ENCODE measurements at places on chromosomes 3 and 15.

DNA sequence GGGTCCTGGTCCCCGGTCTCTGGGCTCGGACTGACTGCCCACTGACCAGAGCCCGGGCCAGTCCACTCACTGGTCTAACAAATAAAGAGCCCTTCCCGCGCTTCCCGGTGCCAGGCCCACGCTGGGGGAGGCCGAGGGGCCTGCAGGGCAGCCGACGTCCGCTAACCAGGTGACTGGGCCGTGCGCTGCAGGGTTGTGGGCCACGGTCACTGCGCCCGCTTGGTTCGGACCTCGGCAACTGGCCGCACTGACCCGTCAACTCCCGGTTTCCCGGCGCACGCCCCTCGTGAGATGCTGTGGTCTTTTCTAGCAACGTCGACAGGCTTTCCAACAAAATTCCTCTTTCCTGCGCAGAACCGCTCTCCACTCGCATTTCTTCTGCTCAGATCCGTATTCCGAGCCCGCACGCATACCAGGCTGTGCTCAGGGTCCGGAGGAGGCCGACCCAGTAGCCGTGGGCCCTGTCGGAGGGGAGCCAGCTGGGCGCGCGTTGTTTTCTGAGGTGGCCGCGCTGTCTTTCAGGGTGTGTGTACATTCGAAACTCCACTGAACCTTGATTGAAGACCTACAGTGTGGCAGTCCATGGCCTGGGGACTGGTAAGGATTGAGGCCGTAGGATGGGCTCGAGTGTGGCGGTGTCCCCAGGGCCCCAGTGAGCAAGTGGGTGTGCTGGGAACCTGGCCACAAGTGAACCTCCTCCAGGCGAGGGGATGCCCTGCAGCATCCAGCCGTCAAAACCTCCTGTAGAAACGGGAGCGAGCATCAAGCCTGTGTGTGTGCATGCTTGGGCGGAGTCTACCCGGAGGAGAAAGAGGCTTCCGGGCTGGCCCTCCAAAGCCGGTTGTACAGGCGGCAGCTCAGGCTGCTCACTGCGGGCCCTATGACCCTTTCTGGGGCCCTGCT lies 875 bp upstream of the NT5DC2 start:
- no peak for DNase-seq

DNA sequence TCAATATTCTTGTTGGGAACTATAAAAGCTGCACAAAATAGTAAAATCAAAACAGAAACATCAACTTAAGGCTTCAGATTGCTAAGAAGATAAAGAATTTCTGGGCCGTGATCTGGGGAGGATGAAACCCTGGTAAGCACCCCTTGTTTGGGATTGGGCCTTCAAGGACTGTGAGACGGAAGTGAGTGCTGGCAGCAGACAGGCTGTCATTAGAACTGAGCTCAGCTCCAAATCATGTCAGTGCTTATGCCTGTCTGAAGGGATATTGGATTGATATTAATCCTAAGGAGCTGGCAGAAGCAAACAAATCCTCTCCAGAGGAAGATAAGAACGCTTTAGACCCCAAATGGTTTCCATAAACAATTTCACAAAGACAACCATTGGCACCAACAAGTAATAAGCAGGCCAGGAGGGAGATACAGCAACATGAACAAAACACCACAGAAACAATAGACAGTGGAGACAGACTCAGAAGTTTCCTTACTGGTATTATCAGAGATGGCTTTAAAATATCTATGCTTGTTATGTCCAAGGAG lies 72.6 kb upstream of the CTXND1 start:
- no peak for DNase-seq

DNA sequence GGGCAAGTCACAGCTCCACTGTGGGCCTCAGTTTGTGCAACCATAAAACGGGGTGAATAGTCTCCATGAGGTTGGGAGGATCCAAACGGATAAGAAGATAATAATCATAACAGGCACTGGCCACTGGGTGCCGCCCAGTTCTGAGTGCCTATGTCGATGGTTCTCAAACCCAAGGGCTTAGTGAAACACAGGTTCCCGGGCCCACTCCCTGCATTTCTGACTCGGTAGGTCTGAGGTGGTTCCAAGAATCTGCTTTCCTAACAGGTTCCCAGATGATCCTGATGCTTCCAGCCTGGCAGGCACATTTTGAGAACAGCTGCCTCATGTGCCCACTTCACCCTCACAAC lies 21.2 kb downstream of the ALS2CL start:
- no peak for DNase-seq

DNA sequence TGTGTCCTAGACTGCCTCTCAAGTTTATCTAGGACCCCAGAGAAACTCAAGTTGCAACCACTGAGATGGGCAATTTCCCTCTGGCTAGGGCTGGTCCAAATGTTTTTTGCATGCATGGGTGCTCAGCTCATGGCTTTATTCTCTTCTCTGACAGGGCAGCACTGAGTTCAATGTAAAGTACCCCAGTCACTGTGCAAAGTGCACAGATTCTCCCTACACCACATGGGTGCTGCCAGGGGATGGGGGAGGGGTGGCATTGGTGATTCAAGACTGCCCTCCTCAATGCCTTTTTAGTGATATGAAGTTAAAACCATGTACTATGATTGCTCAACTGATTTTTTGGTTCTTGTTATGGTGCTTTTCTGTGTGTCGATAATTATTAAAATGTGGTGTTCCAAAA lies 14.8 kb upstream of the RAD51 start:
- DNase-seq = no peak
